Lower lobe of right lung (tissue), 2 donors: ENCODE measurements at places on chromosomes 6 and 20. TPM values are rescaled to one million over a fixed set of nuclear protein-coding genes. Genes with fewer than 3 reads are reported as not detected.
A peak's percentile ranks its signal among the peaks of the same experiment; 100 is the strongest.

- no peaks in the 10 kb centered on the region for H3K4me1 ChIP-seq
- no peak overlapping the region for H3K4me3 ChIP-seq
- H3K27me3 ChIP-seq, result no peaks in the 10 kb centered on the region
- no peak overlapping the region for H3K27ac ChIP-seq
- DNase-seq, result no peak
- no peaks in the 10 kb centered on the region for H3K36me3 ChIP-seq
These were observed 87.1 kb upstream of the GJE1 start for GRCh38 chr6:142045380-142046278.

GRCh38 chr6:148263010-148263409 is 79.6 kb upstream of the SASH1 start:
- H3K27me3 ChIP-seq, result no peaks in the 10 kb centered on the region
- no peaks in the 10 kb centered on the region for H3K4me1 ChIP-seq
- no peak for DNase-seq
- no peaks in the 10 kb centered on the region for H3K36me3 ChIP-seq

KCNQ2 gene
- not detected for total RNA-seq

- H3K27ac ChIP-seq, result no peak overlapping the region
- H3K4me3 ChIP-seq, result no peak overlapping the region
- H3K27me3 ChIP-seq, result no peaks in the 10 kb centered on the region
- no peak for DNase-seq
- no peaks in the 10 kb centered on the region for H3K36me3 ChIP-seq
These were observed 180.6 kb upstream of the CCN2 start for GRCh38 chr6:132131758-132132157.

GRCh38 chr6:66199171-66199570 is 492.1 kb upstream of the EYS start:
- no peaks in the 10 kb centered on the region for H3K4me1 ChIP-seq
- H3K4me3 ChIP-seq, result no peak overlapping the region
- no peaks in the 10 kb centered on the region for H3K36me3 ChIP-seq
- no peak for DNase-seq

DNA sequence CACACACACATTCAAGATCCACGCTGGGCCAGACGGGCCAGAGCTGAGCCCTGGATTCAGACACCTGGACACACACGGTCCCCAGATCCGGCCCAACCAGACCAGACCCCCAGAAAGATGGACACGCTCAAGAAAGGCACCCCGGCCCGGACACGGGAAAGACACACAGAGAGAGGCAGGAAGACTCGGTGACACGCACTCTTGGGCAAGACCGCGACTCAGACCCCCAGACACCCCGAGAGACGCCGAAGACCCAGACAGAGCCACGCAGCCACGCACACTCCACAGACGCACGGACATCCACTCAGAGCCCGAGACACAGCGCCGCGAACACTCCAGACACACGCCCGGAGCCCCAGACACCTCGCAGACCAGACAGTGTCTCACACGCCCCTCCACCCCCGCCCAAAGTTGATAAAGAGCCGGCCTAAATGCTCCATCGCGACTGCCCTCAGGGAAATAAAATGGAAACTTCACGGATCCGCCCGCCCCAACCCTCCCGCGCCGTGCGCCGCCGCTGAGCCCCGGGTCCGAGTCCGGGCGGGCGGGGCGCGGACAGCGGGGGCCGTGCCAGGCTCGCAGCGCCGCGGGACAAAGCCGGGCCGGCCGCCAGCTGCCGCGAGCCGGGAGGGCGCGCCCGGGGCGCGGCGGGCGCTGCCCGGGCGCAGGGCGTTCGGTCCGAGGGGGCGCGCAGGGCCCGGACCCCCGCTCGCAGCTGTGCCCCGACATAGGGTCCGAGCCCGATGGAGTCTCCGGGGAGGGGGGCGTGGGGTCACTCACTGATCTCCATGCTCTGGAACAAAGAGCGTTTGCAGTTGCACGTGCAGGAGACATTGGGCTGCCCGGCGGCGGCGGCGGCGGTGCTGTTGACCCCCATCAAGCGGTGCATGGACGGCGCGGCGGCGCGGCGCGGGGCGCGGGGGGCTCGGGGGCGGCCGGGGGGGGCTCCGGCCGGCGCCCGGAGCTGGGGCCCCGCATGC is 831 bp downstream of the PMEPA1 start:
- DNase-seq, result no peak
- no peaks in the 10 kb centered on the region for H3K27me3 ChIP-seq
- peak overlapping the region; percentile 56 for H3K27ac ChIP-seq
- peak overlapping the region; percentile 91 for H3K4me3 ChIP-seq
- no peaks in the 10 kb centered on the region for H3K36me3 ChIP-seq
- H3K4me1 ChIP-seq, result peaks cover 45% of the 10 kb centered on the region
